Activated CD8-positive, alpha-beta memory T cell treated with anti-CD3 and anti-CD28 coated beads, Interleukin-2, amount 10 ng/mL, durations not matched to agents 7 days and 5 days (primary cell): ENCODE measurements at places on chromosomes 11 and 22. TPM values are rescaled to one million over a fixed set of nuclear protein-coding genes. Genes with fewer than 3 reads are reported as not detected.
A peak's percentile ranks its signal among the peaks of the same experiment; 100 is the strongest.

GAL3ST1 gene
- not detected for total RNA-seq

DNA sequence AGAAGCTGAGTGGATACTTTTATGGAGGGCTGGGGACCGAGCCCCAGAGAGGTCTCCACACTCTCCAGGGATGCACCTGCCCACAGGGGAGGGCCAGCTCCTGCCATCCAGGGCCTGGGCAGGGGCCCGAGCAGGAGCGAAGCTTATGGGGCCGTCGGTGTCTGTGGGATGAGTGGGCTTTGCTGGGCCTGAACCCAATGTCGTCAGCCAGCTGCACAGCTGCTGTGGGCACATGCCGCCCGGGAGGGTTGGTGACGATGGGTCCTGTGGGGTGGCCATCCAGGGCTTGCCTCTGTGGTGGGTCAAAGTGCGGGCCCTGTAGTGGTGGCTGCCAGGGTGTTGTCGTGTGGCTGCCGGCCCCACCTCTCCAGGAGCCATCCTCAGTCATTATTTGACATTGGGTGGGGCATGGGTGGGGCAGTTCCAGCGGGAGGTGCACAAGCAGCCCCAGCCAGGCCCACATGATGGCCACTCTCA lies 447.1 kb downstream of the TBC1D22A start:
- H3K4me3 ChIP-seq: no peak overlapping the region
- H3K27ac ChIP-seq: no peak overlapping the region
- no peaks in the 10 kb centered on the region for H3K4me1 ChIP-seq
- no peaks in the 10 kb centered on the region for H3K27me3 ChIP-seq

KDELR3 gene
- total RNA-seq: 1.2 TPM

GRCh38 chr22:47165338-47166032 lies 403.0 kb downstream of the TBC1D22A start:
- no peak for DNase-seq
- H3K27ac ChIP-seq: no peak overlapping the region
- H3K36me3 ChIP-seq: no peaks in the 10 kb centered on the region
- no peaks in the 10 kb centered on the region for H3K4me1 ChIP-seq

- no peak overlapping the region for H3K27ac ChIP-seq
- H3K27me3 ChIP-seq: no peaks in the 10 kb centered on the region
- no peak overlapping the region for H3K4me3 ChIP-seq
- DNase-seq: no peak
- H3K4me1 ChIP-seq: peaks cover 12% of the 10 kb centered on the region
- peaks cover 13% of the 10 kb centered on the region for H3K36me3 ChIP-seq
These were observed 72.6 kb upstream of the PARVG start for GRCh38 chr22:44108076-44108475.

TST gene
- total RNA-seq: 29.3 TPM

- DNase-seq: peak; percentile 22
- H3K4me1 ChIP-seq: no peaks in the 10 kb centered on the region
- no peak overlapping the region for H3K27ac ChIP-seq
- H3K27me3 ChIP-seq: no peaks in the 10 kb centered on the region
These were observed 79.4 kb upstream of the NARS2 start for GRCh38 chr11:78654071-78654470.

DNA sequence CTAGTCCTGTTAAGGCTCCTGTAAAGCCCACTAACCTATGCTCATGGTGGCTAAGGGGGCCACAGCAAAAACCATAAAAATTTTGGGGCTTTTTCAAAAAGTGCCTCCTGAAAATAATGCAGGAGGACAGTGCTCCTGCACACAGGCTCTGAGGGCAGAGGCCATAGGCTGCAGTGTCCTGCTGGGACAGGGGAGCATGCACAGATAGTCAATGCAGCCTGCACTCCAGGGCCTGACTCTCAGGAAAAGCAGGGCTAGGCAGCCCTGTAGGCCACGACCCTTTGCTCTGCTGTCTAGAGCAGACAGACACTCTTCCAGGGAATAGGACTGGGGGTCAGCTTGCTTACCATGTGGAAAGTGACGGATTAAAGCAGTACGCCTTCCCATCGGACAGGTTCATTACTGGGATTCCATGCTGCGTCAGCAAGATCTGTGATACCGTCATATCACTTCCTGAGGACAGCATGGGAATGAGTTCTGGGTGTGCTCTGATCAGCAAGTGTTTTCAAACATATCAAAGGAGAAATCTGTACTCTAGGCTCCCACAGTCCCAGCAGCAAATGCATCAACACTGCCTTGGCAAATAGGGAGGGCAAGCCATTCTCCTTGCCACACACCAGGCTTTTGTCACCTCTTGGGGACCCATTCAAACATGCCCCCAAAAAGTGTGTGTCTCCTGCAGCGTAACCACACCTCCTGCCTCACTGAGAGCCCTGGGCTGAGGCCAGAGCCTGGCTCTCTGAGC lies 64.1 kb upstream of the CLTCL1 start:
- H3K4me3 ChIP-seq: no peak overlapping the region
- H3K27ac ChIP-seq: no peak overlapping the region
- H3K4me1 ChIP-seq: no peaks in the 10 kb centered on the region
- DNase-seq: no peak
- peaks cover 38% of the 10 kb centered on the region for H3K36me3 ChIP-seq
- no peaks in the 10 kb centered on the region for H3K27me3 ChIP-seq

DNA sequence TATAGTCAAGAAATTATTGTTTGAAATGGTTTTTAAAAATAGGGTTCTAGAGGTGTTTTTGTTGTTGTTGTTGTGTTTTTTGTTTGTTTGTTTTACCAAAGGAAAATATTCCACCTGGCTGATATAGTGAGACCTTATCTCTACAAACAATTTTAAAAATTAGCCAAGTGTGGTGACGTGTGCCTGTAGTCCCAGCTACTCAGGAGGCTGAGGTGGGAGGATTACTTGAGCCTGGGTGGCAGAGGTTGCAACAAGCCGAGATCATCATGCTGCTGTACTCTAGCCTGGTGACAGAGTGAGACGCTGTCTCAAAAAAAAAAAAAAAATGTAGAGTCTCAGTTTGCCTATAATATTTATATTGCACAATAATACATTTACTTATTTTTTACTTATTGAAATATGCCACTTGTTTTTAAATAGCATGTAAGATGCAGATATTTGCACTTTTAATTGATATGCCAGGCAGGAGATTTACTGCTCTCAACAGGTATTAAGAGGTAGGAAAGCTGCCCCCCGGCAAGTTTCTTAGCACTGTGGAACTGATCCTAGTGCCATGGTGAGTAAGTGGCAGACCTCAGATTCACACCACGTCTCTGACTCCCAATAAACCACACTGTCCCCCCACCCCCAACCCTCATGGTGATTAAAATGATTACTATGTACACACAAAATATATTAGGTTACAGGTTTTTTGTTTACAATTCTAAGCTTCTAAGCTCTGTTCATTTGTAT lies 157.4 kb downstream of the TEAD1 start:
- no peak for DNase-seq
- H3K27ac ChIP-seq: no peak overlapping the region
- H3K4me3 ChIP-seq: no peak overlapping the region
- peaks cover 84% of the 10 kb centered on the region for H3K27me3 ChIP-seq
- no peaks in the 10 kb centered on the region for H3K36me3 ChIP-seq

GRCh38 chr22:31179345-31179744 lies 19.4 kb downstream of the RNF185 start:
- no peaks in the 10 kb centered on the region for H3K4me1 ChIP-seq
- no peaks in the 10 kb centered on the region for H3K27me3 ChIP-seq
- H3K4me3 ChIP-seq: no peak overlapping the region
- H3K36me3 ChIP-seq: peaks cover 16% of the 10 kb centered on the region
- H3K27ac ChIP-seq: no peak overlapping the region
- DNase-seq: no peak

- no peak overlapping the region for H3K27ac ChIP-seq
- no peaks in the 10 kb centered on the region for H3K27me3 ChIP-seq
- H3K36me3 ChIP-seq: no peaks in the 10 kb centered on the region
- DNase-seq: no peak
- no peaks in the 10 kb centered on the region for H3K4me1 ChIP-seq
These were observed 1390.0 kb upstream of the RAG2 start for GRCh38 chr11:37988031-37988430.

MAP6 gene
- 0.70 TPM for total RNA-seq

GRCh38 chr11:86043765-86044503 lies 24.9 kb downstream of the PICALM start:
- H3K36me3 ChIP-seq: peaks cover 10% of the 10 kb centered on the region
- peak overlapping the region; percentile 46 for H3K27ac ChIP-seq
- H3K4me1 ChIP-seq: peaks cover 80% of the 10 kb centered on the region
- no peaks in the 10 kb centered on the region for H3K27me3 ChIP-seq

GRCh38 chr11:33674035-33674814 lies 26.4 kb downstream of the C11orf91 start:
- H3K27me3 ChIP-seq: peaks cover 34% of the 10 kb centered on the region
- H3K27ac ChIP-seq: no peak overlapping the region
- no peak for DNase-seq
- no peaks in the 10 kb centered on the region for H3K36me3 ChIP-seq
- H3K4me3 ChIP-seq: no peak overlapping the region

- no peak overlapping the region for H3K4me3 ChIP-seq
- peaks cover 28% of the 10 kb centered on the region for H3K36me3 ChIP-seq
- no peak for DNase-seq
- H3K27ac ChIP-seq: no peak overlapping the region
- peaks cover 12% of the 10 kb centered on the region for H3K4me1 ChIP-seq
These were observed 71.2 kb downstream of the PDHX start for GRCh38 chr11:34987617-34988016.
